Natural killer cell (primary cell): ENCODE measurements at places on chromosomes 3 and 15. TPM values are rescaled to one million over a fixed set of nuclear protein-coding genes. Genes with fewer than 3 reads are reported as not detected.

DNA sequence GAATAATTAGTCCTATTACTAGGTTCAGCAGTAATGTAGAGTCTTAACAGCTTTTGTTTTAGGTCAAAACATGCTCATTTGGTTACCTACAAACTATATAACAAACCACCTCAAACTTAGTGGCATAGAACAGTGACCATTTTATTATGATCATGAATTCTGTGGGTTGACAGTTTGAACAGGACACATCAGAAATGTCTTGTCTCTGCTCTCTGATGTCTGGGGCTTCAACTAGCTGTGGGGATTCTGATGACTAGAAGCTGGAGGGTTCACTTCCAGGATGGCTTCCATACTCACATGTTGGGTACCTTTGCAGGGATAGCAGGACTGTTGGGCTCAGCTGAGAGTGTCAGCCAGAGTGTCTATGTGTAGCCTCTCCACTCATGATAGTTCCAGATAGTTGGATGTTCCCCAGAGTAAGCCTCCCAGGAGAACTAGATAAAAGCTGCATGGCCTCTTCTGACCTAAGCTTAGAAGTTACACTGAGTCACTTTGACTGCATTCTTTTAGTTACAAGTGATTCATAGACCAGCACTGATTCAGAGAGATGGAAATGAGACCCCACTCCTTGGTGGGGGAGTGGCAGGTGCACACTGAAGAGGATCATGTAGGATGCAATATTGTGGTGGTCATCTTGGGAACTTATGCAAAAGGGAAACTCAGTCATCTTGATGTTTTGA lies 32.6 kb downstream of the PLCL2 start:
- DNase-seq, result no peak
- H3K36me3 ChIP-seq, result no peaks in the 10 kb centered on the region
- H3K4me3 ChIP-seq, result no peak overlapping the region
- H3K27ac ChIP-seq, result no peak overlapping the region
- peaks cover 17% of the 10 kb centered on the region for H3K4me1 ChIP-seq

- peaks cover 94% of the 10 kb centered on the region for H3K4me1 ChIP-seq
- DNase-seq, result peak; percentile 25
- H3K27me3 ChIP-seq, result no peaks in the 10 kb centered on the region
- peak overlapping the region; percentile 41 for H3K27ac ChIP-seq
Measured at GRCh38 chr3:12954891-12955650, 113.7 kb upstream of the RPL32 start.

GRCh38 chr3:144265542-144266100 lies 294.0 kb downstream of the DIPK2A start:
- no peak overlapping the region for H3K4me3 ChIP-seq
- no peaks in the 10 kb centered on the region for H3K36me3 ChIP-seq
- no peaks in the 10 kb centered on the region for H3K4me1 ChIP-seq

DNA sequence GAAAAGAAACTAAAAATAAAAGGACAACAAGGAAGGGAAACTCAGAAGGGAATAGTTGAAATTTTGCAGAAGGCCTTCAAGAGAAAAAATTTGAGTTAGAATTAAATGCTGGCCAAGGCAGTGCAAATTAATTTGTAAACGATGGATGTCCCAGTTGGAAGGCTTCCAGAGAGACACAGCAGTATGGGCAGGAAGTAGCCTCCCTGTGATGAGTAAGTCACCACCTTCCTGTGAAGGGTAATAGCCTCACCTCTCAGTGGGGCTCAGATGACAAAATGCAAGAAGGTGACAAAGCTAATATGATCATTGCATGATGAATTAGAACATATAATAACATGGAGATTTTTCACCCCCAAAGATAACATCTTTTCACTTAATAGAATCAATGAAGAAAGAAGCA lies 27.3 kb upstream of the TMCO5A start:
- no peaks in the 10 kb centered on the region for H3K27me3 ChIP-seq
- H3K4me1 ChIP-seq, result no peaks in the 10 kb centered on the region
- H3K4me3 ChIP-seq, result no peak overlapping the region
- DNase-seq, result no peak
- H3K36me3 ChIP-seq, result no peaks in the 10 kb centered on the region

- no peak overlapping the region for H3K27ac ChIP-seq
- H3K4me1 ChIP-seq, result no peaks in the 10 kb centered on the region
- DNase-seq, result no peak
- no peaks in the 10 kb centered on the region for H3K36me3 ChIP-seq
Measured at GRCh38 chr3:170697908-170698307, 112.0 kb upstream of the SLC7A14 start.

DNA sequence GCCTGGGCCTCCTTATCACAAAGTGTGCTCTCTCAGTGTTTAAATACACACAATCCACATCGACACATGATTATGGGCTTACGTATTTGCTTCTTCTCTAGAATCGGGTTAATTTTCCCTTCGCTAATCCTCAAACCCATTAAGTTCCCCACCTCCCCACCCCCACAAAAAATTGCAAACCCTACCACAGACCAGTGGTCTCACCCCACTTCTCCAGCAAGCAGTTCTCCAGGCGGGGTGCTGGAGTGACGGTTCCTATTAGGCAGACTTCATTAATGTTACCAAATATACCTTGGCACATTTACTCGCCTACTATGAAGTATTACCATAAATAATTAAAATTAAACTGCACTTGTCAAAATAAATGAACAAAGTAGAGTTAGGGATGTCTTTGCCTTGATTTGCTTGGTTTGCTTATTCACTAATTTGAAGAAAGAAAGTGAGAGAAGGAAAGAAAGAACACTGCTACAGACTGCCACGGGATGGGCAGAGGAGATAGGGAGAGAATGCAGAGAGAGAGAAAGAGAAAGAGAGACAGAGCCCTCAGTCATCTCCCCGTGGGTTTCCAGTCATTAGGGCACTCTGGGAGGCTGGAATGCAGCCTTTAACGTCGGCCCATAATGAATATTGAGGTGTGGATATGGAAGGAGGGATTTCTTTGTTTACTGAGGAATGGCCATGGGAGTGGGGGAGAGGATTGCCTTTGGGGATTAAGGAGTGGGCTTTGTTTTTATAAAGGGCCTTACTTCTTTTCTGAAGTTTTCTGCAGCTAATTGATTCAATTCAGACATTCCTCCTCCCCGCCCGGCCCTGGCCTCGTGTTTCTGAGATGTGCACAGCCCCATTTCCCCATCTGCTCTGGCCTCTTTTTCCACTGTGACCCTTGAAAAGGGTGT lies 39.7 kb upstream of the POLG start:
- H3K4me1 ChIP-seq, result peaks cover 34% of the 10 kb centered on the region
- no peak for DNase-seq
- no peak overlapping the region for H3K4me3 ChIP-seq

- H3K4me3 ChIP-seq, result no peak overlapping the region
- no peak overlapping the region for H3K27ac ChIP-seq
- no peaks in the 10 kb centered on the region for H3K4me1 ChIP-seq
- no peaks in the 10 kb centered on the region for H3K36me3 ChIP-seq
- no peak for DNase-seq
Measured at GRCh38 chr15:56074481-56075265, 81.3 kb upstream of the NEDD4 start.

DNA sequence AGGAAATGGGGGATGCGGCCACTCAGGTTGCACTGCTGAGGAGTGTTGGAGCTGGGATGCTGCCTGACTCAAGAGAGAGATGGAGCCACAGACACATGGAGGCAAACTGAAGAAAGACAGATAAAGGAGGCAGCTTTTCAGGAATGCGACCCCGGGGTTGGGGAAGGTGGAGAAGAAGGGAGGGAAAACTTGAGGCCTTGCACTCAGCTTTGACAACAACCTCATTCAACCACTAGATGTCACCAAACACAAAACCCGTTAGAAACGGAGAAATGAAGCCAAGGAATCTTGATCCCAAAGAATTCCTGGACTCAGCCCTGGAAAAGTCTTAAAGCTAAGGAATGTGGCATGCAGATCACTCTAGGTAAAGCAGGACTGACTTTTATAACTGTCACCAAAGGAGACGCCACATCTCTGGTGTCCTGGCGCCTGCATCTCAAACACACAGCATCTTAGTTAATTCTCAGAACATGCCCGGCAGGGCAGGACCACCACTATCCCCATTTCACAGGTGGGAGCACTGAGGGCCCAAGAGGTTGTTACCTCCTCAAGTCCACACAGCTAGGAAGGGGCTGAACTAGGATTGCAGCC lies 59.6 kb upstream of the LMCD1 start:
- no peaks in the 10 kb centered on the region for H3K4me1 ChIP-seq
- H3K36me3 ChIP-seq, result no peaks in the 10 kb centered on the region
- H3K27ac ChIP-seq, result no peak overlapping the region

DNA sequence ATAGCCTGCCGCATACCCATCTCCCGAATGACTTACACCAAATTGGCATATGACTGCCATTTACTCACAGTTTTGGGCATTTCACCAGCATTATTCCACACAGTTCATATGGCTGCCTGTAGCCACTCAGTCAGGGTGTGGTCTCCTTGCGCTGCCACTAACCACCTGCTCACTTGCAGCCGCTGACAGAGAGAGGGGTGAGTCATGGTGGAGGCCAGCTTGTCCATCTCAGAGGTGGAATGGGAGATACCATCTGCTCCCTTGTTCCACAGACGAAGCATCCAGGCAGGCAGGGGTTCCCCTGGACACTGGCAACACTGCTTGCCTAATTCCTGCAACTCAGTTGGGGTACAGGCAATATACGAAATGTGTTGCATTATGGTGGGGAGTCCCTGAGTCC lies 15.6 kb downstream of the CCRL2 start:
- H3K36me3 ChIP-seq, result no peaks in the 10 kb centered on the region
- no peaks in the 10 kb centered on the region for H3K27me3 ChIP-seq
- H3K4me1 ChIP-seq, result no peaks in the 10 kb centered on the region
- no peak overlapping the region for H3K4me3 ChIP-seq

- H3K27ac ChIP-seq, result no peak overlapping the region
- DNase-seq, result no peak
- no peaks in the 10 kb centered on the region for H3K4me1 ChIP-seq
- no peaks in the 10 kb centered on the region for H3K27me3 ChIP-seq
- H3K4me3 ChIP-seq, result no peak overlapping the region
- H3K36me3 ChIP-seq, result peaks cover 20% of the 10 kb centered on the region
Measured at GRCh38 chr15:52559022-52559421, 9.8 kb downstream of the ARPP19 start.

DNA sequence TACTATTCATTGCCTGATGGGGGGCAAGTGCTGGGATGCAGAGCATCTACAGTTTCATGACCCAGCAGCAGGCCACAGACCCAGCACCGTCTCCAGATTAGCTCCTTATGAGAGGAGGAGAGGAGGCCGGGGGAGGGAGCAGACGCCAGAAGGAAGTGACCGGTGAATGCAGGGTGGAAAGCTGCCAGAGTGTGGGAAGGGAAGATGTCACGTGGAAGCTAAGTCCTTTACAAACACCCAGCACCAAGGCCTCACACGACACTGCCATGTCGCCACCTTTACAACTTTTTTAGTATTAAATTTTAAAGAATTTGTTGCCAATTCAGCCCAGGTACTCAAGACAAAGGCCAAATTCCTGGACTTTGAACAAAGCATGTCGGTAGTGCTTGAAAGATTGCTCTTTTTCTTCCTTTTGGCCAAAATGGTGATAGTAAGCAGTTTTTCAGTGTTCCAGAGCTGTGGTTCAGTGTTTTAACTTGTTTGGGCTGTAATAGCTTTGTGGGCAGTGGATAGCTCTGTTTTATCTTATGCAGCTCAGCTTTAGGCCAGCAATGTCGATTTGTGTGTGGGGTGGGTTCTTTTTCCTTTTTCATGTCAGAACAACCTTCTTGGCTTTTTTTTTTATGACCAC lies 58.2 kb downstream of the ZBTB38 start:
- H3K27ac ChIP-seq, result no peak overlapping the region
- H3K4me1 ChIP-seq, result peaks cover 6% of the 10 kb centered on the region
- no peak overlapping the region for H3K4me3 ChIP-seq
- H3K36me3 ChIP-seq, result peaks cover 15% of the 10 kb centered on the region
- no peaks in the 10 kb centered on the region for H3K27me3 ChIP-seq

- peak overlapping the region; percentile 78 for H3K4me3 ChIP-seq
- DNase-seq, result no peak
- H3K27ac ChIP-seq, result no peak overlapping the region
Measured at GRCh38 chr3:44476181-44476611, 1.3 kb downstream of the ZNF445 start.

DNA sequence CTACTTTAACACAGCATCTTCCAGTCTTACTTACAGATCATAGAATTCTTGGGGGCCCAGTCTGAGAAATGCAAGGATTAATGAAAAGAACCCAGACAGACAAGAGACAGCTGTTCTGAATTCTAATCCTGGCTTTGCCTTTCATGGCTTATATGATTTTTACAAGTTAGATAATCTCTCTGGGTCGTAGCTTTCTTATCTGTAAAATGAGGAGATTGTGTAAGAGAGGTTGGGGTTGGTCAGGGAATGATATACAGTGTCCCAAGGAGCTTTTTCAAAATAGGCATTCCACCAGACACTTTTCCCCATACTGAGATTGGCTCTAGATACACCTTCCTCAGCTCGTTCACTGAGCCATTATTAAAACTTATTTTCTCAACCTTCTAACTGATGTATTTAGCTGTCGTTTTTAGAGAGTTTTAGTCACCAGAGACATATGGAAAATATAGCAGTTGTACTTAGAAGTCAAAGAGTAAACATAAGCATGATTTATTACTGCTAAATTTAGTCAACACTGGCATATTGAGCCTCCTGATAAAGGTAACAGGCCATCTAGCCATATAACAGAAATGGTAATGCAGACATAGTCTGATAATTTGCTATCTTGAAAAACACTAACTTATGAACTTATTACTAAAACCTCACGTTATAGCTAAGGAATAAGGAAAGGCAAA lies 163.0 kb upstream of the MLF1 start:
- no peaks in the 10 kb centered on the region for H3K36me3 ChIP-seq
- no peak overlapping the region for H3K4me3 ChIP-seq
- H3K4me1 ChIP-seq, result no peaks in the 10 kb centered on the region
- no peaks in the 10 kb centered on the region for H3K27me3 ChIP-seq

GRCh38 chr3:6962801-6963200 lies 101.9 kb downstream of the GRM7 start:
- no peak for DNase-seq
- no peak overlapping the region for H3K4me3 ChIP-seq
- no peak overlapping the region for H3K27ac ChIP-seq

DNA sequence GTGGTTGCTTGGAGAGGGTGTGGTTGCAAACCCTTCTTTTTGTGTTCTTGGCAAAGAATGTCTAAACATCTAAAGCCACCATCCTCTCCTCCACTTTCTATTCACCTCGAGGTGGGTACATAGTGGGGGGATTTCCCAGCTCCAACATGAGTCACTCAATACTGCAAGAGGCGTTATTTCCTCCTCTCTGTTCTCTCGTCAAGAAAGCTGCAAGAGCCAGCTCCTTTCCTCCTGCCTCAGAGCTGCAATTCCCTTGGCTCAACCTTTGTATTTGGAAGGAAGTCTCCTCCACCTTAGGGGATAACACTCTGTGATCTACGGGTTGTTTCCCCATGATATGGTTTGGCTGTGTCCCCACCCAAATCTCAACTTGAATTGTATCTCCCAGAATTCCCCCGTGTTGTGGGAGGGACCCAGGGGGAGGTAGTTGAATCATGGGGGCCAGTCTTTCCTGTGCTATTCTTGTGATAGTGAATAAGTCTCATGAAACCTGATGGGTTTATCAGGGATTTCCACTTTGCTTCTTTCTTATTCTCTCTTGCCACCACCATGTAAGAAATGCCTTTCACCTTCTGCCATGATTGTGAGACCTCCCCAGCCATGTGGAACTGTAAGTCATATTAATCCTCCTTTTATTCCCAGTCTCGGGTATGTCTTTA lies 138.4 kb downstream of the PLCL2 start:
- DNase-seq, result peak; percentile 80
- no peaks in the 10 kb centered on the region for H3K27me3 ChIP-seq
- H3K36me3 ChIP-seq, result peaks cover 6% of the 10 kb centered on the region

Gene SV2B
- not detected for total RNA-seq

Gene KLHL40
- total RNA-seq, result not detected

Gene SHC4
- 0.43 TPM for total RNA-seq

Gene SEMA6D
- total RNA-seq, result not detected

Gene MYO5A
- 51.5 TPM for total RNA-seq

Gene ABCF3
- total RNA-seq, result 157 TPM

Gene NME9
- total RNA-seq, result not detected
